Activated T-helper 9 cell treated with anti-CD3 and anti-CD28 coated beads, Interleukin-2, amount 50 U/mL, for 16 hours (primary cell): ENCODE measurements at places on chromosomes 1 and 21.

DNA sequence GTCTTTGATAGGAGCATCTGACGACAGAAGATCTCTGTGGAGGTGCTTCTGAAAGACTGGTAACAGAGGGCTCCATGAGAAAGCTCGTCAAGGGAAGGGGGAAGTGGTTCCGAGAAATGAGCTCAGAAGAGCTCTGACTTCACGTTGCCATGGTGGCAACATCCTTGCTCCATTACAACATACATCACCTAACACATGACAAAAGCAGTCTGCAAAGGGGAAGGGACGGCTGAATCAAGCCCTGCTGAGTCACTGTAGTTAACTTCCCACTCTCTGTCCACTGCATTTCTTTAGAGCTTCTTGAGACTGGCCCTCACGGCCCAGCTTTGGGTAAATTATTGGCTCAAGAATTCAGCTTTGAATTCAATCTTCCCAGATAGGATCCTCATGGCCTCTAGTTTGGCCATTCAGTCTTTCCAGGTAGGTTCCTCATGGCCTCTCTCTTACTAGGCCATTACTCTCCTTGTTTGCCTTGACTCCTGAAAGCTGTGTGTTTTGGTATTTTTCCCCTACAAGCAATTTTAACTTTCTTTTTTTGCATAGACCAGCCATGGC, 88.0 kb upstream of the ZNF648 start:
- no peak for DNase-seq

- DNase-seq, result no peak
Observed at GRCh38 chr1:32055416-32055815, 17.3 kb upstream of the TMEM39B start.

GRCh38 chr1:20612221-20612746, 21.0 kb upstream of the PINK1 start:
- no peak for DNase-seq

- no peak for DNase-seq
Observed at GRCh38 chr1:119603695-119604094, 44.4 kb downstream of the ZNF697 start.

DNA sequence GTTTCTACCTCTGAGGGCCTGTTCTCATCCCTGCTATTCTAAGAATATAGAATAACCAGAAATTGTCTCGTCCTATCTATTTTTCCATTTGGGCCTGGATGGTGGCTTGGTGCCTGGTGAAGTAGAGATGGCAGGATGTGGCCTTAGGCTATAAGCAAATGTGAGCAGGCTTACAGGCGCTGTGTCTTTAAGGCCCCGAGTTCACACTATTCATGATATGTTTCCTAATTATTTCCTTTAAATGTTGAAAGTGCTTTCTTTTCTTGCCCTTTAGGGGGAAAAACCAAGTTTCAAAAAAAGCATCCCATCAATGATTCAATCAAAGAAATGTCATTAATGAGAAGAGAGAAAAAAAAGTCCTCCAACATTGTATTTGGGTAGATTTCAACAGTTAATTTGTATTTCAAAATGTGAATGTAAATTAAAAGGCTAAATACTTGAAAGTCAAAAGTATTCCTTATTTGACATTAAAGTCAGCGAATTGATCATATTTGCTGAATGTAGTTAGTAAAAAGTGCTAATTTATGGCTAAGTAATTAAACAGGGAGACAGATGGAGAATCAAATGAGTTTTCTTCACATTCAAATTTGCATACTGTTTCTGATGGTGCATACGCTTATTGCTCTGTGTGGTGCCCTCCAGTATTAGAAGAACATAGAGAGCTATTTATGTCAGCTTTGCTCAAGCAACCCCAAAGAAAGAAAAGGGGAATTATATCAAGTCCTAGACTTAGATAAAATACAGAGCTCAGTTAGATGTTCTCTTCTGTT, 34.0 kb upstream of the HUNK start:
- DNase-seq, result no peak

DNA sequence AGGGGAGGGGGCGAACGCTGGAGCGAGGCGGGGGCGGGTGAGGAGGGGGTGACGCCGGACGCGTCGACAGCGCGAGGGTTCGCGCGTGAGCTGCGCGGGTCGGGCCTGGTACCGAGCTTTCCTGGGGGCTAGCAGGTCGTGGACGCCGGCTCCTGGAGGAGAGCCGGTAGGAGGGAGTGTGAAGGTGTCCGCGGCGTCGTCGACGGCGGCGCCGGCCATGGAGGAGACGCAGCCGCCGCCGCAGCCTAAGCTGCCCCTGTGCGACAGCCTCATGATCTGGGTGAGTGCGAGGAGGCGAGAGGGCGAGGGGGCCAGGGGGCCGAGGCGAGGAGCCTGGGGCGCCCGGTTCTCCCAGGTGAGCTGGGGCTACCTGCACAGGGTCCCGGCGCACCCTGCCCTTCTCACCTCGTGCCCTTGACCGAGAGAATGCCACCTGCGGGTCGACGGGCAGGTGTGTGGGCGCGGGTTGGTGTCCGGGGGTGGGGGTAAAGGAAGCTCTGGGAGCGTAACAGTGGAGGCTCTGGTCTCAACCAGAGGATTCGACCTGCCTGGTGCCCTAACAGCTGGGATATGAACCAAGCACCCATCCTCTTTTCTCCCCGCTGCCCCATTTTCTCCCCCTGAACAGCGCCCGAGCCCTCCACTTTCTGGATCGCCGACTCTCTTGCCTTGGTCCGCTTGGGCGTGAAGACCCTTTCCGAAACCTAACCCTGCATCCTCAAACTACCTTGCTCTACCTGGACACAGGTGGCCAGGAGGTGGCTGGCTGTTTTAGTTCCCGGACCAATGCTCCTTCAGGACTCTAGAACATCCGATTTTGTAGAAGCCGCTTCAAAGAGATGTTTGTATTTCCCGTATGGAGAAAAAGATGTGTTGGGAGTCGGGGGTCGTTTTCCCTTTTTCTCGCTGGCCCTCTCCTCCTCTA, at the start of gene HOOK1:
HOOK1 (plus strand) TSS at position 49 of the 925 bp plus-strand sequence; CDS start at position 218, 169 bp downstream.
- no peak for DNase-seq

- no peak for DNase-seq
Observed at GRCh38 chr1:157407367-157407766, 144.9 kb downstream of the FCRL5 start.

- DNase-seq, result no peak
Observed at GRCh38 chr21:35929901-35930300, 130.4 kb downstream of the SETD4 start.

- DNase-seq, result no peak
Observed at GRCh38 chr1:163528710-163529348, 207.1 kb downstream of the NUF2 start.

GRCh38 chr21:37184784-37185593, 82.1 kb downstream of the VPS26C start:
- no peak for DNase-seq

DNA sequence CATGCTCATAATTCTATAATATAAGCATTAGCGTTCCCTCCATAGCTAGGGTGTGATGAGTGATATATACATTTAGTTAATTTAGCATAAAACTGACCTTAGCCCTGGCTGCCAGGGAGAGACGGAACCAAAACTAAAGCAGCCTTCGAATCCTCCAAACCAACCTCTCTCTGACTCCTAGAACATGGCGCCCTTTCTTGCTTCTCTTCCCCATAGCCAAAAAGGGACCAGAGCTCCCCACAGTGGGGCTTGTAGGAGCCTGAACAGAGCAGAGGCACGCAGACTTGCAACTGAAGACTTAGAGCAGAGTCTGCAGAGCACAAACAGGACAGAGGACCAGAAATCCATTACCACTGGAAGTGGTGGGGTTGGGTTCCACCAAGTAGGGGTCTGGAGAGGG, 17.7 kb downstream of the IRF2BP2 start:
- DNase-seq, result no peak

GRCh38 chr21:23496729-23497128, 2110.6 kb downstream of the MRPL39 start:
- DNase-seq, result no peak

GRCh38 chr1:192022827-192023226, 135.4 kb upstream of the RGS18 start:
- no peak for DNase-seq
